Transverse colon (tissue), 4 donors: ENCODE measurements at places on chromosomes 1 and 21. TPM values are rescaled to one million over a fixed set of nuclear protein-coding genes. Genes with fewer than 3 reads are reported as not detected.

The OPRD1 gene
- total RNA-seq = not detected

The OR6N1 gene
- not detected for total RNA-seq

The CD164L2 gene
- not detected for total RNA-seq

The SLC5A9 gene
- total RNA-seq = 2.2 TPM

The TRIM46 gene
- not detected for total RNA-seq

The CYP4A11 gene
- not detected for total RNA-seq

The S100A9 gene
- 24.0 TPM for total RNA-seq

The C21orf58 gene
- 3.7 TPM for total RNA-seq

The PLEKHA6 gene
- total RNA-seq = 58.7 TPM

The PADI3 gene
- total RNA-seq = not detected

The GJB4 gene
- not detected for total RNA-seq

The LCE1B gene
- not detected for total RNA-seq

The FCER1G gene
- 194 TPM for total RNA-seq

The KRTAP21-2 gene
- not detected for total RNA-seq

The MANEAL gene
- total RNA-seq = 1.1 TPM

The ADGRB2 gene
- total RNA-seq = 1.1 TPM

The CELA3B gene
- total RNA-seq = not detected

The C1orf74 gene
- 2.4 TPM for total RNA-seq

The LDLRAD2 gene
- not detected for total RNA-seq

The GNAT2 gene
- total RNA-seq = not detected

The TRPM2 gene
- 2.9 TPM for total RNA-seq
